NCI-H446 treated with DMSO at 0.1 percent for 48 hours (cell line): ENCODE measurements at places on chromosomes 13 and 19.

DNA sequence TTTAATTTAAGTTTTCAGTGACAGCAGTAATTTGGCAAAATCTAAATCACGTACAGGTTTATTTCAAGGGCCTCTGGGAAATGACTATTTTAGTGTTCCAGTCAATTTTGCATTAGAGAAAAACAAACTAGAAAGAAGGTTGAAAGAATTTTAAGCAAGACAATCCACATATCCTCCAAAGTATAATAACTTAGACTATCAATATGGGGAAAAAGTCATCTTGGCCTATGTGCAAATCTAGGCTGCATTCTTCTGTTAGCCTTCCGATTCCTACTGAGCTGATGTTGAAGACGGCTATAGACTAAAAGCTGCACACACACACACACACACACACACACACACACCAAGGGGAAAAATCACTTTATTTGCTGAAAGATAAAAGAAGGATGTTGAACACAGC, 81.3 kb downstream of the SLITRK6 start:
- DNase-seq: no peak

GRCh38 chr13:39916330-39916729, 260.9 kb downstream of the COG6 start:
- DNase-seq: no peak

GRCh38 chr13:108326309-108326708, 56.8 kb downstream of the TNFSF13B start:
- no peak for DNase-seq

DNA sequence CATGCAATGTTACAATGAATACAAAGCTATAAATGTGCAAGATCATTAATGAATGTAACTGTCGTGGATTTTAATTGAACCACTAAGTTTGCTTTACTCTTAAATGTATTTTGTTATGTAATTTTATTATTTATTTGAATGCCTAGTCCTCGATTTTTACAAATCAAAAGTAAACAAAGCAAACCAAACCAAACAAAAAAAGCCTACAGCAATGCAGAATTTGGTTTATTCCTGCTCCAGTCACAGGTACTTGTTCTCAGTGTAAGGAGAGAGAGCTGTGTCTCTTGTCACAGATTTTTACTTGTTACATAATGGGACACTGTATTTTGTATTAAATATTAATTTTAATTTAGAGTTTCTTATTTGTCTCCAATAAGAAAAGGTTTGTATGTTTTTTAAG, 584.3 kb upstream of the SLITRK6 start:
- DNase-seq: no peak

- no peak for DNase-seq
These were observed 88.4 kb upstream of the ZNF492 start for GRCh38 chr19:22545751-22546150.

- DNase-seq: no peak
These were observed 18.3 kb upstream of the ANGPTL8 start for GRCh38 chr19:11221082-11221598.

GRCh38 chr19:5698635-5699422, 8.7 kb downstream of the RPL36 start:
- no peak for DNase-seq

DNA sequence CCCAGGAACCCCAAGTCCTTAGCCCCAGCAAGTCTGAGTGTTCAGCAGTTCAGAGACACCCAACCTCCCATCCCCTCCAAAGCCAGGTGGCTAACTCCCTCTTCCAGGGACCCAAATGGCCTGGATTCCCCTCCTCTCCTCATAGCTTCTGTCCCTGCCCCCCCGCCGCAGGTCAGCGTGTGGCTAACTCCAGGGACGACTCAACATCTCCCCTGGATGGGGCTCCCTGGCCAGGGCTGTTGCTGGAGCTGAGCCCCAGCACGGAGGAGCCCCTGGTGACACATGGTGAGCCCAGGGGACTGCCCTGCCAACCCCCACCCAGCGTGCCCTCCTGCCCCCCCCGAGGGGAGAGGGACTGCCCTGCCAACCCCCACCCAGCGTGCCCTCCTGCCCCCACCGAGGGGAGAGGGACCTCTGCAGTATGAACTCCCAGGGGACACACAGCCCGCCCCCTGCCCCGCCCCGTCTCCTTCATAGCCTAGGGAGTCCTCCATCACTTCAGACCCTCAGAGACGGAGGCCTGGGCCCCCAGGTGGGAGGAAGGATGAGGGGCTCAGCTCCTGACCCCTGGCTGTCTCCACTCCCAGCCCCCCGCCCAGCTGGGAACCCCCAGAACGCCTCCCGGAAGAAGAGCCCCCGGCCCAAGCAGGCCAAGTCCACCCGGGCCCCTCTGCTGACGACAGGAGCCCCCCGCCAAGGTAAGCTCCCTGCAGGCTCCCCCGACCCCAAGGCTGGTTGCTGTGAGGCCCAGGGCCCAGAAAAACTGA, 1.7 kb downstream of the SSC5D start:
- DNase-seq: no peak

GRCh38 chr13:76020421-76020955, 384.4 kb downstream of the LMO7 start:
- DNase-seq: no peak

GRCh38 chr19:57103573-57104277, 16.1 kb upstream of the USP29 start:
- no peak for DNase-seq

- DNase-seq: no peak
These were observed 9.2 kb upstream of the EDDM13 start for GRCh38 chr19:56263319-56263718.

GRCh38 chr19:15551293-15552004, 43.1 kb downstream of the CYP4F22 start:
- DNase-seq: no peak

DNA sequence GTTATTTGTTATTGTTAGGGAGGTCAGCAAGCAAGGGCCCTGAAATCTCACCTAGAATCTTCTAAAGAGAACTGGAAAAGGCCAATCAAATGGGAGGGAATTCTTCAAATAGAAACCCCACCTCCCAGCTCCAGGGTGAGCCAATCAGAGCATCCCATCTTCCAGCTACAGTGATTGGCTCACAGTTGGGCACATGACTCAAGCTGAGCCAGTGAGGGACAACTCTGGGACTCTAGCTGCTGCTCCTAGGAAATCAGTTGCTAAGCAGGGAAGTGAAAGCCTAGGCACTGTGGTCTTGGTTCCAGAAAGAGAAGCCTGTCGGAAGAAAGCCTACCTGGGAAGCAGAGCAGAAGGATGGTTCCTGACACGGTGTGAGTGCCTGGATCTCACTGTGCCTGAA, 13.4 kb downstream of the TM6SF2 start:
- DNase-seq: peak; percentile 33

GRCh38 chr19:53158119-53158656, 665 bp downstream of the ZNF347 start:
- DNase-seq: no peak

DNA sequence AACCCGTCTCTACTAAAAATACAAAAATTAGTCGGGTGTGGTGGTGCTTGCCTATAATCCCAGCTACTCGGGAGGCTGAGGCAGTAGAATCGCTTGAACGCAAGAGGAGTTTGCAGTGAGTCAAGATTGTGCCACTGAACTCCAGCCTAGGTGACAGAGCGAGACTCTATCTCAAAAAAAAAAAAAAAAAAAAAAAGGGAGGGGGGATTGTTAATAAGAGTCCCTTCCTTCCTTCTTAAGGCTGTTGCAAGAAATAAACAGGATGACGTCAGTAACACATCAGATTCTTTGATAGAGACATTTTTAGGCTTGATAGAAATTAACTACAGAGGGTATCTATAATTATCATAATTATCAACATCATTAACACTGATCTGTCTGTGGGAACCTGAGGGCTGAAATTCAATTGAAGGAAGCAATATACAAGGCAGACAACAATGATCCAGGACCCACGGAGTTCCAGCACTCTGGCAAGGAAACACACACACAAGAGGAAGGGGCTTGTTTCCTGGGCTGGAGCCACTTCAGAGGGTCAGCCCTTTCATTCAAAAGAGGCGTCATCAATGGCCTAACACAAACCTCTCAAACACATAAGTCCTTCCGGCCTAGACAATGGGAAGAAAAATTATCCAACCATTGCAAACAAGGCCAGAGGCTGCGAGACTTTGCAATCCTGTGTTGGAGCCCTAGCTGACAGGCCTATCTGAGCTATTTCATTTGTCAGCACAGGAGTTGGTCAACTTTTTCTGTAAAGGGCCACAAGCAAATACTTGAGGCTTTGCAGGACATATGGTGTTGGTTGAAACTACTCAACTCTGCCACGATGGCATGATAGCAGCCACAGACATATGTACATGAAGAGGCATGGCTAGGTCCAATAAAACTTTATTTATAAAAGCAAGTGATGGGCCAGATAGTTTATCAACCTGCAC, 105.2 kb downstream of the INSR start:
- DNase-seq: no peak

DNA sequence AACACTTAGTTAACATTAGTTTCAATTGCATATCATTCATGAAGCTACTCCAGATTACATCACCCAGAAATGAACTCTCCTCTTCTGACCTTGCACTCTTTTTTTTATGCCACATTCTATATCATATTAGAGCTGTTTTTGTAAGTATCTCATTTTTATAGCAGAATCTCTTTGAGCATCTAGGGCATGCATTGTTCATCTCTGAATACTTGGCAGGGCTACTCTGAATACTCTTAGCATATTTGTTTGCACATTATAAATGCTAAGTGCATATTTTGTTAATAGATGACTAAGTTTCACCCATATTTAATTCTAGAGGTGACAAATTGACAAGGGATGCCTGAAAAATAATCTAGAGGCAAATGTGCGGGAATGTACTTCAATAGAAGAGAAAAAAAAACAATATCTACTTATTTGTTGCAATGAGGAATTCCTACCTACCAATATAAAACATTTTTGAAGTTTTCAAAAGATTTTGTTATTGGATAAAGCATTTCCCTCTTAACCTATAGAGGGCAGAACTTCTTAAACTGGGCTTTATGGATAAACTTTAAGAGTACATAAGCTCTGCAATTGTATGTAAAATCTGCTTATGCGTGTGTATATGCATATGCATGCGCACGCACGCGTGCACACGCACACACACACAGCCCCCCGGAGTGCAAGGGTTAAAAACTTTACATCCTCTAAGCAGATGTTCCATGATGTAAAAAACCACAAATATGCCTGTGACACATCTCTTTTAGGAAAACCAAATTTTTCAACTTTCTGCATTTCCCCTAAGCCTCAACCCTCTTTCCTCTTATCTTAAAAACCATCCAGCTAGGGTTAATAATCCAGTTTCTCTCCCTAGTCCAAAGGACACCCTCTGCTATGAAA, 73.0 kb upstream of the OXGR1 start:
- DNase-seq: no peak

DNA sequence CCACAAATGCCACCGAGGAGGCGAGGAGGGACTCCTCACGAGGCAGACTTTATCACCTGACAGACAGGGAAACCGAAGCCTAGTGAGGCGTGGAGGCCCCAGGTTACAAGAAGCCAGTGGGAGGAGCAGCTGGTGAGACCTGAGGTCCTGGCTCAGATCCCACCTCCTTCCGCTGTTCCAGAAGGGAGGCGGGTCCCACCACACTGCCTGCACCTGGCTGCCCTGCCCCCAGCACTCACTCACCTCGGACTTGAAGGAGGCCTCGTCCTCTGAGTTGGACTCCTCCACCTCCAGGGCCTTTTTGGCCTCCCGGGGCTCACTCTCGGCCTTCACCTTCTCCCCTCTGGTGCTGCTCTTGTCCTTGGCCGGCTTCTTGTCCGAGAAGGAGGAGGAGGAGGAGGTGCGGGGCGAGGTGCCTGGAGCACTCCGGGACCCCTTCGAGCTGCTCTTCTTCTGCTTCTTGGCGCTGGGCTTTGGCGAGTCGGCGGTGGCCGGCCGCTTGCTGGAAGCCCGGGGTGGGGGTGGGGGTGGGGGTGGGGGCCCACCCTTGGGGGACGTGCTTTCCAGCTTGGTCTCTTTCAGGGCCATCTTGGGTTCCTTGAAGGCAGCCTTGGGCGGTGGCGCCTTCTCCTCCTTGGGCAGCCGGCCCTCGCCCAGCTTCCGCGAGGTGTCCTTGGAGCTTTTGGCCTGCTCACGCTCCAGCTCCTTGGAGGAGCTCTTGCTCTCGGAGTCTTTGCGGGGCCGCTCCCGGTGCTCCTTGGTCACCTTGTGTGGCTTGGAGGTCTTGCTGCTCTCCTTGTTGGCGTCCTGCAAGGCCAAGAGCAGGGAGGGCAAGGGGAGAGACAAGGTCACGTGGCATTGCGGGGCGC, 57.7 kb downstream of the MLLT1 start:
- no peak for DNase-seq

DNA sequence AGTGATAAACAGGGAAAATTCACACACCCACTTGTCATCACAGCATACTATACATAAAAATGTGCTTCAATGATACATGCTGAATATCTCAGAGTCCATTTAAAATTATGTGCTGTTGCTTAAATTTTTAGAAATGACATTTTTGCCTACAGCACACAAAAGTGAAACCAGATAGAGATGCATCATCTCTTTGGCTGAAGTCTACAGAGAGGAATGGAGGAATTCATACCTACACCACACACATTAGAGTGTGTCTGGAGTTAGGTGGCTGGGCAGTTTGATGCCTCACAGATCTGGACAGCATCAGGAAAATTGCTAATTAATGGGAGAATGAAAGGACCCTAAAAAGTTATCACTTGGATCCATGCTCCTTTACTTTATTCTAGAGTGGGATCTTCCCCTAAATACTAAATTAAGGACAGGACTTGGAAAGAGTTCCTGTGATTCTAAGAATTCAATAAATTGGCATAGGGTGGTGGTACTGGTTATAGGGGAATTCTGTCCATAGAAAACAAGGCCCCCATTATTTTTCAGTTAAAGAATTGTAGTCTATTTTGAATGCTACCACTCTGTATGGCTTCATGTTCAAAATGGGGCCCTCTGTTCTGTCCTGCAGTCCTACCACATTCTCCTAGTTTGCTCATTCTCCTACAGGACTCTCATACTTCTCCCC, 41.3 kb downstream of the RCBTB2 start:
- DNase-seq: no peak

GRCh38 chr13:40399756-40400155, 266.7 kb downstream of the FOXO1 start:
- DNase-seq: no peak

GRCh38 chr19:1734321-1734966, 18.9 kb upstream of the ONECUT3 start:
- DNase-seq: no peak

- no peak for DNase-seq
These were observed 900 bp downstream of the PPP1R13L start for GRCh38 chr19:45403781-45404556.
